Renal cortical epithelial cell (primary cell): ENCODE measurements at places on chromosomes 5 and 9. TPM values are rescaled to one million over a fixed set of nuclear protein-coding genes. Genes with fewer than 3 reads are reported as not detected.

C9orf153 gene
- total RNA-seq: 0.15 TPM in 1 of 2 replicates, not detected in the other

NR2F1 gene
- 0.35 and 3.4 TPM in 2 replicates for total RNA-seq

JAK2 gene
- total RNA-seq: 6.3 and 12.0 TPM in 2 replicates

DMRT3 gene
- not detected in 2 replicates for total RNA-seq

PCDHB7 gene
- under 0.01 and 0.85 TPM in 2 replicates for total RNA-seq

ANKRD20A1 gene
- 0.85 TPM in 1 of 2 replicates, not detected in the other for total RNA-seq

GABRG2 gene
- not detected in 2 replicates for total RNA-seq

KCTD16 gene
- 0.35 and 1.1 TPM in 2 replicates for total RNA-seq

GHR gene
- total RNA-seq: under 0.01 and 0.55 TPM in 2 replicates

MSMP gene
- not detected in 2 replicates for total RNA-seq

FAXDC2 gene
- 4.2 TPM in 1 of 2 replicates, not detected in the other for total RNA-seq

SOX30 gene
- 0.05 and 0.17 TPM in 2 replicates for total RNA-seq

MEF2C gene
- total RNA-seq: 1.8 and 8.3 TPM in 2 replicates

PLCXD3 gene
- total RNA-seq: under 0.01 and 0.17 TPM in 2 replicates

FST gene
- total RNA-seq: 0.15 and 0.87 TPM in 2 replicates

PNPLA7 gene
- total RNA-seq: 1.2 TPM in 1 of 2 replicates, not detected in the other
